ENCODE measurements at places on chromosomes 7 and 10.

DNA sequence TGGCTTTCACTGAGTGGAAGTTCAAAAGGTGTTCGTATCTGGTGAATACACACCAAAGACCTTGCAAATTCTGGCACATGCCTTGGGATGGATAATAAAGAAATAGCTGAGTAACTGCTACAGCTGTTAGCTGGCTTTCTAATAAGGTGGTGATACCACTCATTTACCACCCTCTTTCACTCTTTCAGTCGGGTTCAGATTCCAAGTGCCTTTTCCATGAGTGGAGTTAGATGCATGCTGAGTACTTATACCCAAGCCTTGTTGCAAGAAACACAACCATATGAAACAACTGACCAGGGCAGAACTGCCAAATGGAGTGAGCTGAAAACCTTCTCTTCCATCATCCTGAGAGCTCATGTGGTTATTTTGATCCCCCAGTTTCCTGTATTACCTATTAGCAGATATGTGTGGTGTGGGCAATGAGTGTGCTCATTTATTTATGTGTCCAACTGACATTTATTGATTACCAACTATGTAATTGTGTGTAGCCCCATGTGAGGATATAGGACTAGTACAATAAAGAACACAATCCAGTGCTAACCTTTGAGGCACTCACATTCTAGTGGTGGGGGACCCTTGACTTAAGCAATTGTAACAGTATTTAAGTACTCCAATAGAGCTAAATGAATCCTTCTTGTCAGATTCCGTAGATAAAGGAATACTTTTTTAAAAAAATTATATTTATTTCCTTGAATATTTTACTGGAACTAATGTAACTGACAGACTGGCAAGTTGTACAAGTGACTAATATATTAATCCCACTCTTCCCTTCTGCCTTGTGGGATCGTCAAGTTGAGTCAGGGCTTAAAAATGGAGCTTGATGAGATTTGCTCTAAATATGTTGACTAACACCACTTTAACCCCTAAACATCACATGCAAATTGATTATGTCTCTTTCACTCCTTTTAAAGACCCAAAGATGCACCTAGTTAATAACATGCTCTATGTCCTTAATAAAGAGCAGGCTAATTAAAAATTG is 124.7 kb downstream of the ARID5B start:
- no peak for DNase-seq

DNA sequence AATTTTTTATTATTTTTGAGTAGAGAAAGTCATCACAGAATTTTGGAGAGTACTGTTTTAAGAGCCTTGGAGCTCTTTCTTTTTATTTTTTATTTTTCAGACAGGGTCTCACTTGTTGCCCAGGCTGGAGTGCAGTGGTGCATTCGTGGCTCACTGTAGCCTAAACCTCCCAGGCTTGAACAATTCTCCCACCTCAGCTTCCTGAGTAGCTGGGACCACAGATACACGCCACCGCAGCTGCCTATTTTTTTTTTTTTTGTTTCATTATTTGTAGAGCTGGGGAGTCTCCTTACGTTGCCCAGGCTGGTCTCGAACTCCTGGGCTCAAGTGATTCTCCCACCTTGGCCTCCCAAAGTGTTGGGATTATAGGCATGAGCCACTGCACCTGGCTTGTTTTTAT is 10.6 kb downstream of the CPA4 start:
- DNase-seq: no peak

- no peak for DNase-seq
Measured at GRCh38 chr10:127196282-127197153, at the start of gene INSYN2A. INSYN2A (minus strand) TSS chr10:127196591; CDS start chr10:127176395, 20,196 bp downstream.

GRCh38 chr7:36284456-36285090 is 105.1 kb upstream of the ANLN start:
- DNase-seq: no peak

DNA sequence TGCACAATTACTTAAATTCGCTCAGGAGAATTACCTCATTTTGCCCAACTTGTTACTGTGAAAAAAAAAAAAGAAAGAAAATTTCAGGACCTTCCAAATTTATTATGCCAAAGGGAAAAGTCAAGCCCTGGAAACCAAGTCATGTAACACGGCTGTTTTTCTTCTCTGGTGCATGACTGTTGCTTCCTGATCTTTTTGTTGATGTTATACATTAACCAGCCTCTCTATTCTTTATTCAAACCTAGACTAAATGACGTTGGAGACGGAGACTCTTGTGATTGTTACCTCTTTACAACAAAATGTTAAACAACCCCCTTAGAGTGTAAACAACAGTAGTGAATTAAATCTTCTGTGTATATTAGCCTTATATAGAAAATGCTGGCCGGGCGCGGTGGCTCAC is 16.1 kb upstream of the ZC3HAV1 start:
- DNase-seq: no peak

DNA sequence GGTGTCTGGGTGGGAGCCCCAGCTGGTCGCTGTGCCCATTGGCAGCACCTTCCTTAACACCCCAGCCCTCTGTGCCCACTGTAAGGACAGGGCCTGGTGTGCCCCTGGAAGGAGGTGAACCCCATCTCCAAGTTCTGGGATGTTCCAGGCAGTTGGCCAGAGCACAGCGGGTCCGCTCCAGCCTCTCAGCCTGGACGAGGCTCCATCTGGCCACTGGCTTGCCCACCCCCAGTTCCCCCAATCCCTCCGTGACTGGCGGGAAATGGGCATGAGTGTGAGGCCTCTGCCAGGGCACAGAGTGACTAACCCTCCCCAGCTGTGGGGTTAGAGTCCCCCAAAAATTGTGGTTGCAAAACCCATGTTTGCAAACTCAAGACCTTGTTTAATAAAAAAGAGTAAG is 15.6 kb downstream of the GRIFIN start:
- DNase-seq: no peak

- DNase-seq: no peak
Measured at GRCh38 chr7:114656466-114656865, 241.9 kb downstream of the FOXP2 start.

DNA sequence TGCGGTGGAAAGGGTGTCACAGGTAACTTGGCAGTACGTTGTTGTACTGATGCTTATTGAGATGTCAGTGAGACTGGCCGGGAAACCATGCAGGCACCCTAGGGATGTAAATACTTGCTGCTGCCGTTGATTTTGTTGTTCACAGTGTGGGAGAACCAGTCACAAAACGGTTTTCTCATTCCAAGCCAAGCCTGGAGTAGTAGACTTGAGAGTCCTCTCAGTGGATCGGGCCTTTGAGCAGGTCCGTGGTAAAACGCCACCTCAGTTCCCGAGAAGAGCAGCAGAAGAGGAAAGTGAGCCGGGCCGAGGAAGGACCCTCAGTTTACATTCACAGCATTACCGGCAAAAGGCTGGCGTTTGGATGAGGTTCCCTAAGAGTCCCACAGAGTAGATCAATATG is 1.1 kb downstream of the JAKMIP3 start:
- no peak for DNase-seq

GRCh38 chr10:51804866-51805265 is 105.5 kb upstream of the CSTF2T start:
- DNase-seq: no peak

- DNase-seq: no peak
Measured at GRCh38 chr10:8758029-8758428, 703.5 kb downstream of the GATA3 start.

DNA sequence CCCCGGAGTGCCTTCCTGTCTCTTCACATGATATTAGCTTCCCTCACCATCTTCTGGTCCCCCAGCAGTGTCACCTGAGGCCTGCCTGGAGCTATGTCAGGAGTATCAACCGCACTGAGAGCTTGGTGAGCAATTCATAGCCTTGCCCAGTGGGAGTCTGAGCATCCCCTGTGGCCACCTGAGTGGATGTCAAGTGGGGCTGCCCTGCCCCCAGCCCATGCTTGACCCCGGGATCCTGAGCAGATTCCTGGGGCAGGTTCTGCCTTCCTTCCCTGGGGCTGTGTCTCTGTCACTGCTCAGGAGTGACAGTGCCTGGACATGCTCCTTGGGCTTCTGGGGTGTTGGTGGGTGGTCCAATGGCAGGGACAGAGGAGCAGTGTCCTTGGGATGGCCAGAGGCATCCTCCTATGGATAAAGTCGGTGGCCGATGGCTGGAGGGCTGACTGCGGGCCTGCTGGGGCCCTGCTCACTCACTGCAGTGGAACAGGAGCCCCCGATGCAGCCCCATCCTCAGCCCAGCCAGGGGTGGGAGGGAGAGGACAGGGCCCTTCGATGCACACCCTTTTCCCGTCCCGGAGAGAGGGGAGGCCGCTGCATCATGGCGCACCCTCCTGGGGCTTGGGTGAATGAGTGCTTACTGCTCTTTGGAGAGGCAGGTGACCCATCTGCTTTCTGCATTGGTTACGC is 95.7 kb downstream of the BMS1 start:
- no peak for DNase-seq

DNA sequence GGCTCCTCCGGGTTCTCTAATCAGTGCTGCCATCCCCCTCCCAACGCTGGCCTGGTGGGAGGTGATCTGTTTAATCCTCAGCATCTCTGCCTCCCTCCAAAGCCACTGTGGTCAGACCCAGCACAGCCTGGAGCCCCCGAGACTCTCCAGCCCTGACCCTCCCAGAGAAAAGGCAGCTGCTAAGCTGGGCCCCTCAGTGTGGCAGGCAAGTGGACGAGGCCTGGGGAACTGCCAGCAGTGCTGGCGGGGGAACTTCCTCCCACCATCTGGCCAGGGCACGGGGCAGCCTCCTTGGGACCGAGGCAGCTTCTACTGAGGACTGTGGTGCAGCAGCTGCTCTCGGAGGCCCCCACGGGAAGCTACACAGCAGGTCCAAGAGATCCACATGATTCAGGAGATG is 51.1 kb downstream of the DPYSL4 start:
- no peak for DNase-seq

DNA sequence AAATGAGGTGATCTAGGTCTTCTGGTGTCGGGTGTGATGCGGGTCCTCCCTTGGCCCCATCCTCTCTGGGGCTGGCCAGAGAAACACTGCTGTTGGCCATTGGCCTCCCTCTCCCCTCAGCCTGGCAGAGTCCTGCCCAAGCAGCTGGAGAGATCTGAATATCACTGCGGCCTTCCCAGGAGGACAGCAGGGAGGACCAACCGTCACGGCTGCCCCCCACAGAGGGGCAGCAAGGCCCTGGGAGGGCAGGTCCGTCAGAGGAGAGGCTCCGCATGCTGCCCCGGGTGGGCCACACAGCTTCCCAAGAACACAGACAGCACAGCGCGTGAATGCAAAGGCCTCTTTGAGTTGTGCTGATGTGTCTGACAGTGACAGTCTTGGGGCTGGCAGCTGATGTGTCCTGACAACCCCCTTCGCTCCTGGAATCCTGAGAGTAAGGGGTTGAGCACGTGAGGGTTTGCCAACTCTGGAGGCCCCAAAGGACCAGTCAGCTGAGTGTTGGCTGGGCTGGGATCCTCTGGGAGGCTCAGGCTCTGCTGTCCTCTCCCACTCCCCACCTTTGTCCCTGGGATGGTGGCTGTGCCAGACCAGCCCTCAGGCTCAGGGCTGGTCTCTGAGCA is 132.5 kb upstream of the UNC5B start:
- DNase-seq: no peak

DNA sequence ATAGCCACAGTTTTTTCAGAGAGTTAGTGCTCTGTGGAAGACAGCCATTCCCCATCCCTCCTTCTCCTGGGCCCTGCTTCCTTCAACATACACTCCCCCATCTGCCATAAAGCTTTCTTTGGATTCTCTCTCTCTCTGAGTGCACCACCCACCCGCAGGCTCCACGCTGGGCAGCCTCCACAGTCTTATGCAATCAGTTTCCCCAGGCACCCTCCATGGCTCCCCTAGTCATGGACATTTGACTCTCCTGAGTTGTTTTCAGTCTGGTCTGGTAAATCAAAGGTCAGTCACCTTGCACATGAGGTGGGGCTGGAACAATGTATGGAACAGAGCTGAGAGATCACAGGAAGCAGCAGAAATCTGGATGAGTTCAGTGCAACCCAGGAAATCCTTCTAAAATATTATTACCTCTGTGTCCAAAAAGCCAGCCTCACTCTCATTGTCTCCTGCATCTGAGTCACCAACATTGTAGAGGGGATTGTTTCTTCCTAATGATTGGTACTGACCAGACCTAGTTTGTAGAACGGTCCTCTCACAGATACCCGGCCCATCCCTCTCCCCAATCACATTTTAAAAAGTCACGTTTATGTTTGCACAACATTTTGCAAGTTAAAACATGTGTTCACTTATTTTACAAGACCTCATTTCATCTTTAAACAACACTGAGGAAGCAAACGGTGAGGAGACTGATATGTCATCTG is 70.1 kb downstream of the CYCS start:
- DNase-seq: no peak

- DNase-seq: no peak
Measured at GRCh38 chr7:50557099-50557498, 8.1 kb downstream of the DDC start.

DNA sequence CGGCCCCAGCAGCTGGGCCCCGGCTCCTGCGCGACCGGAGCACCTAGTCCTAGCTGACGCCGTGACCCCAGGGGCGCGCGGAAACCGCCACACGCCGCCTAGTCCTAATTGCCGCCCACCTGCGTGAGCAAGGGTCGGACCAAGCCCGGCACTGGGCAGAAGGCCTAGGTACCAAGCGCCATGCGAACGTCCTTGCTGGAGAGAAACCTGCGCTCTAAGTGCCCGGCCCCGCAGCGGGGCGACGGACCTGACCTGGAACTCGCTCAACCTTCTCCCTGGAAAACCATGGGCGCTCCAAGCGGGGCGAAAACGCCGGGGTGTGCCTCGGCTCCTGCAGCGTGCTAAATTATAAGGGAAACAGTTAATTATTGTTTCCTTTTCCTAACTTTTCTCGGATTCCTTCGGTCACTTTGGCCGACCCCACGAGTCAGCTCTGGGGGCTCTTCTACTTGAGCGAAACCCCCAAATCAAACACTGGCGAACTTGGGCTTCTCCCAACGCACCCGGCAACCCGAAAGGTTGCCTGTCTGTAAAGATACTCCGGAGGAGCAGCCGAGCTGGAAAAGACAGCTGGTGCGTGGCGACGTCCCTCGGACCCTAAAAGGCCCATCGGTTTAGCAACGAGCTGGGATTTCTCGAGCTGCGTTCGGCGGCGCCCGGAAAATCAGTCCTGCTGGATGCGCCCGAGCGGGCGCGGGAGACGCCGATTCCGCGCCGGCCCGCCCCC is 5.3 kb upstream of the EBF3 start:
- no peak for DNase-seq

GRCh38 chr7:30226614-30227268 is 57.7 kb upstream of the ZNRF2 start:
- no peak for DNase-seq

DNA sequence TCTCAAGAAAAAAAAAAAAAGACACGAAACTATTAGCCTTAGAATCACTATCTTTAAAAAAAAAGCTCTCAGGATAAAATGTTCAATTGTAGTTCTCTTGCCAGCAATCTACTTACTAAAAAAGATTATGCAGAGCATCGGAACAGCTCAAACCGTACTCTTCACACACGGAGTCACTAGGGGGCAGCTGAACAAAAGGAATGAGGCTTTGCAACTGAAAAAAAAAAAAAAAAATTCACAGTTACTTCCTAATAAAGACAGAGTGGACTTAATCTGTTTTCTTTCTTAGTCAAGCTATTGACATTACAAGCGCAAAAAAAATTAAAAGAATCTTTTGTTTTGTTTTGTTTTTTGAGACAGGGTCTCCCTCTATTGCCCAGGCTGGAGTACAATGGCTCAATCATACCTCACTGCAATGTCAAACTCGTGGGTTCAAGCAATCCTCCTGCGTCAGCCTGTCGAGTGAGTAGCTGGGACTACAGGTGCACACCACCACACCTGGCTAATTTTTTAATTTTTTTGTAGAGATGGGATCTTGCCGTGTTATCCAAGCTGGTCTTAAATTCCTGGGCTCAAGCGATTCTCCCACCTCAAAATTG is 11.5 kb downstream of the PMS2 start:
- peak; percentile 26 for DNase-seq
